ENCODE measurements at places on chromosomes 6 and 20.

DNA sequence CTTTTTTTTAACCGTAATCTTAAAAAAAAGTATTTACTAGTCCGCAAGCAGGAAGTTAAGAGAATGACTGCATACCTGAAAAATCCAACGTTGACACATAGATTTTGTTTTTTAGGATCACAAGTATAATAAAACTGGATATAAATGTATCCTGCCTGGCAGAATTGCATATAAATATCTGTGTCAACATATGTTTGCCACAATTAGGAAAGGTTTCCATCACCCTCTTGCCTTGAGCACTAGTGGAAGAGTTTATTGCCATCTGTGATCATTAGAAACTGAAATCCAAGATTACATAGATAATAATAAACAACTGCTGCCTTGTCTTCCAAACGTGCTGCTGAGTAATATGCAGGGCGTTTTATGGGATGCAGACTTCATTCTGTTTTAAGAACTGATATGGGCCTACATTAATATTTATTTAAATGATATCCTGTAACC is 27.9 kb downstream of the PLEKHG1 start:
- peak; percentile 32 for DNase-seq

DNA sequence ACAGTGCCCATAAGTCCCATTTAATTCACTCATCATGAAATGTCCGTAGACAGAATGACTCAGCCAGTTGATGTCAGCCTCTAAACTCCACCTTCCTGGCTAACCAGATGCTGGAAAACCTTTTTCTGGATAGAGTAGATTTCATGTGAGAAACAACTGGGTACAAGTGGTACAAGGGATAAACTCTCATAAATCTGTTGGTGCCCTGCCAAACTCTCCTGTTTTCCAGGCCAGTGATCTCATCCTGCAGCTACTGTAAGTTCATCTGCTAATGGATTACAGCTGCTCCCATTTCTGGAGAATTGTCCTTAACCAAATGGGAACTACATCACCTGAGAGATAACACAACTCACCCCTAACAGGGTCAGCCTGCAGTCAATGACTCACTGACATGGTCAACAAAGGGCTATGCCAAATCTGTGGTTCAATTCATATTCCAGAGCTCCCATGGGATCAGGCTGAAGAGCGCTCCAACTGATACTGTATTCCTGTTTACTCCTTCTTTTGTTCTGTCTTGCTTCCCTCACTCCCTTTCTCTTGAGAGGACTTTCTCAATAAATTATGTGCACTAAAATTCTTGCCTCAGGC is 210.1 kb upstream of the HDDC2 start:
- DNase-seq, result peak; percentile 70

DNA sequence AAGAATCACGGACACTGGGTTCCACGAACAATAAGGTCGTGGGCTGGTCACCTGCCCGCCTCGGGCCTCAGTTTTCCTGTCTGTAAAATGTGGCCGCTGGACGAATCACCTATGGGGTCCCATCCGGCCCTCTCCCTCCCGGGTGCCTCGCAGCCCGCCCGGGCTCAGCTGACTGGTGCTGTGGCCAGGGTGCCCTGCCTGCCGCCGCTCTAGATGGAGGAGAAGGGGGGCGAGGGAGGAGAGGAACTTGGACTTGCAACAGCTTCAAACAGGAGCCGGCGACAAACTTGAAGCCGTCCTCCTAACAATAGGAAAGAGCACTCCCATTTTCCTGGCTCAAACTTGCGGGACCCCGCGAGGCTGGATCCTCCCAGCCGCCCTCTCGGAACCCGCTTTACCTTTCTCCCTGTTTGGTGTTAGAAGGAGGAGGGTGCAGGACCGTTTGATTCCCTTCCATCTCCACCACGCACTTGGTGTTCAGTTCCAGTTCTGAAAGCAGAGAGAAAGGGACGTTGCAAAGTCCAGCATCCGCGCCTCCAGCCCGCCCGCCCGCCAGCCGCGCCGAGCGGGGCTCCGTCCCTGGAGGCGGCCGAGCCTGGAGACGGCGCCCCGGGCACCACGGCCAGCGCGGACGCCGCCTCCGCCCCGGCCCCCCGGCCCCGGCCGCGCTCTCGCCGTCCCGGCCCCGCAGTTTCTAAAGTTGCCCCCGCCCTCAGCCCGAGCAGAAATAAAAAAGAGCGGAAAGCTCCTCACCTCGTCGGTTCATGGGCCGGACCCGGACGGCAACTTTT is 584 bp downstream of the KIF13A start:
- peak; percentile 40 for DNase-seq

DNA sequence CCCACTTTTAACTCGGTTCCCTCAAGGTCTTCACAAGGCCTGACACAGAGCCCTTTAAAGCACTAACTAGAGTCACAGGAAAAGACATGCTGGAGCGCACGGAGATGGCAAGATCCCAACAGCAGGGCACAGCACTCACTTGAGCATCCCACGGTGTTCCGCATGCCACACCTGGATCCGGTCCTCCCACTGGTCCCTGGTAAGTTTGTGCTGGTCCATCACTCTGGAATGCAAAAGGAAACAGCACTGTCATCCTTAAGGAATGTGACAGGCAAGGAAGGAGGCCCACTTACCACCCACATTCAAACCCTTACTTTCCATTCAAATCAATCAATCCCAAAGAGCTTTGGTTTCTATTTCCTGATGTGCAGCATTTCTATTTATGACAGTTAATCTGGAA is 34.7 kb downstream of the EZR start:
- DNase-seq, result no peak

DNA sequence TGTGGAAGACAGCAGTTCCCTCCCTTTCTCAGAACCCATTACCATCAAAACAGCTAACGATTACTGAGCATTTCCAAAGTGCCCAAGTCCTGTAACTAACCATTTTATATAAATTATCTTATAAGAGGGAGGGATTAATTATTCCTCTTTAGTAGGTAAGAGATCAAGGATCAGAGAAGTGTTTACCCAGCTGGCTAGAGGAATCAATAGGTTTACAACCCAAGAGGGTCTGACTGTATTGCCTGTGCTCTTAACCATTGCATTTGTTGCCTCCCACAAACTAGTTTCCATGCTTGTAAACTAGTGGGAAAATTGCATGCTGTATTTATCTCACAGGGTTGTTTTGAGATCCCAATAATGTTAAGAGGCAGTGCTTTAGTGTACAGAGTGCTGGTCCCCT is 3.7 kb upstream of the DBNDD2 start:
- no peak for DNase-seq

- DNase-seq, result no peak
These were observed 18.0 kb upstream of the PACSIN1 start for GRCh38 chr6:34447910-34448309.

GRCh38 chr20:5195655-5196054 is 68.8 kb downstream of the CDS2 start:
- DNase-seq, result peak; percentile 67

GRCh38 chr20:23147964-23148730 is 62.0 kb upstream of the CD93 start:
- DNase-seq, result peak; percentile 95

DNA sequence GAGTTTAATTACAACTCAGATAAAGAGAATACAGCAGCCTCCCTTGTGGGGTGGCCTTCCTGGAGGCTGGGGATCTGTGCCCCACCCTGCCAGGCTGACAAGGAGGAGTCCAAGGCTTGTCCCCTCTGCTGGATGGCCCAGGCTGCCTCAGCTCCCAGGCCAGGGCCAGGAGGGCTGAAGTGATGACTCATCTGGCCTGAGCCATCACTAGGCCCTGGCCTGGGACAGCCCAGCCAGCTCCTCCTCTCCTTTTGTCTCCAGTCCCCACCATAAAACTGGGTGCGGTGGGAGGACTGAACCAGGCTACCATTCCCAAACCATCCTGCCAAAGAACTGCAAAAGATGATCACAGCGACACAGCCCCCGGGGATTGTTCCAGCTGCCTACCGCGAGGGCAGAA is 15.0 kb downstream of the GRM4 start:
- DNase-seq, result no peak

DNA sequence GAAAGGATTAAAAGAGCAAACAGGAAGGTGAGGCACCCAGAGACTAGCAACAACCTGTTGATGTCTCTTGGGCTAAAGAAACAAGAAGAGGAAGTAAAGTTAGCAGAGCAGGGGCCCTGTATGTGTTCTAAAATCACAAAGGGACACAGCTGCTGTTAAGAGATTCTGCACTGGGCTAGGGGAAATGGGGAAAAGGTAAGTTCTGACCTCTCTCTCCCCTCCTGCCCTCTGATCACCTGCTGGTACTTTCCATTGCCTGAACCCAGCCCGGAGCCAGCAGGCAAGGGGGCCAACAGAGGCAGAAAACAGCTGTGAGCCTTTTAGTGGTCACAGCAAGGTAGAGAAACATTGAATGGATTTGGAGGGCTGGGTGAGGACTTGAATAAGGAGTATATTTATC is 13.5 kb upstream of the CNR1 start:
- DNase-seq, result no peak

DNA sequence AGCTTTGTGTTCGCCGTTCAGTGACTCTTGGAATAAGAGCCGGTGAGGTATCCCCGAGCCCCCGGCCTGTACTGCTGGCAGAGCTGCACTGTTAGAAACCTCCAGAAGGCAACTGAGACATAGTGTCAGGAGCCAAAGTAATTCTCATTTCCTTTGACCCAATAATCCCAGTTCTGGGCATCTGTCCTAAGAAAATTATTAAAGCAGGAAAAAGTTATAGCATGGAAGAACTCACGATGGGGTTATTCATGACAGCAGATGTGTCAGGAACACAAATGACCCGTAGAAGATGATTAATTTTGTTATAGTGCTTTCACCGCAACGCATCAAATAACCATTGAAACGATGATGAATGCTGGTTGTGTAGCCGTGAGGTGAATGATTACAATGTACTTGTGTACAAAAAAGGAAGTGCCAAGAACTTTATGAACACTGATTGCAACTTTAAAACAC is 20.3 kb downstream of the CYP21A2 start:
- peak; percentile 71 for DNase-seq

DNA sequence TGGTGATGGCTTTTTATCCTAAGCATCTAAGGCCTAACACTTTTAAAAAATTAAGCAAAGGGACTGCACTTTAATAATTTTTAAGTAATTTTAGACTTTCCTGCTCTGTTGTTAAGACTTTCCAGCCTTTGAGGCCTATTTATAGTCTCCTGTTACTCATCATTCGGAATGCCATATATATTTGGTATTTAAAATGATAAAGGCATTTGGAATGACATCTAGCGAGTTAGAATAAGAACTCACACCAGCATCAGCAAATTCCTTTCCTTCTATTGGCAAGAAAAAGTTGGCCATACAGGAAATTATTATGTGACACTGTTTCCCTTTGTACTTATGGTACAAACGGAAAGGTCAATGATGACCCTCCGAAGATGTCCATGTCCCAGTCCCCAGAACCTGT is 88.1 kb upstream of the STMND1 start:
- DNase-seq, result peak; percentile 78

- no peak for DNase-seq
These were observed 54.0 kb downstream of the PSMG4 start for GRCh38 chr6:3312604-3313231.

DNA sequence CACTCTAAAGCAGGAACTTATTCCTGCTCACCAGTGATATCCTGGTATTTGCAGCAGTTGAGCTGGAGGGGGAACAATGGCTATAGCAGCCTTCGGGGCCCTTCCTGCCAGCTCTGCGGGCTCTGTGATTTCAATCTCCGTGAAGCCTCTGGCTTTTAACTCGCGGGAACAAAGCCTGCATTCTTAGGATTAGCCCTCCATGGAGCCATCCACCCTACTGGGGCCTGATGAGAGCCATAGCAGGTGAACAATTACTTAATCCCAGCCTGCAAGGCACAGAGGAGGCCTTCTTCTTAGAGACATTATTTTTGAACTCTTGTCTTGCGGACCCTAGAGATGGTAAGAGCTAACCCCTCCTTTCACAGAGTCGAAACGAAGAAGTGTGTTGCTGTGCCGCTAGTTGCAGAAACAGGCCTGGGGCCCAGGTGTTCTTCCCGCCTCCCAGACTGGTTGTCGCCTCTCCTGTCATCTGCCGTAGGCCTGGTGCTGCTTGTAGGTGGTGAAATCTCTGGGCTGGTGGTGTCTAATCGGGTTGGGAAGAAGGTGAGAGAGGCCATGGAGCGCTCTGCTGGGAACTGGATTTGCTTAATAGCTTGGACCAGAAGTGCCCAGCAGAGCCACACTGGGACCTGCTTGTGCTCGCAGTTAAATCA is 9.7 kb downstream of the GHRH start:
- no peak for DNase-seq

DNA sequence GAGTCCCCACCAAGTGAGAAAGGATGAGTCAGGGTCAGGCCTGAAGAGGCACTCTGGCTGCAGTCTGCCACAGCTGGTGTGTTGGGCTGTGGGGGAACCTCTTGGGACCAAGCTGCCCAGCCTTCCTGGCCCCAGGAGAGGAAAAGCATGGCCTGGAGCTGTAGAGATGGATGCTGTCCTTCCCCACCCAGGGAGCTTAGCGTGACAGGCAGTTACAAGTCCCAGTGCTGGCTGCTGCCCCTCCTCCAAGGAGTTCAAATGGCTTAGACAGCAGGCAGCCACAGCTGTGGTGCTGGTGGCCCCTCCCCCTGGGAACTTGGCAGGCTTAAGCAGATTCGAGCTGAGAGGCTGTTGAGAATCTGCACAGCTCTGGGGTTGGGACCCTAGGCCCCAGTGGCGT is 253.2 kb downstream of the PLCB1 start:
- DNase-seq, result peak; percentile 48

- DNase-seq, result no peak
These were observed 1.2 kb downstream of the ELOVL2 start for GRCh38 chr6:11042750-11043377.

GRCh38 chr6:153059757-153060156 is 57.2 kb upstream of the MTRF1L start:
- no peak for DNase-seq

DNA sequence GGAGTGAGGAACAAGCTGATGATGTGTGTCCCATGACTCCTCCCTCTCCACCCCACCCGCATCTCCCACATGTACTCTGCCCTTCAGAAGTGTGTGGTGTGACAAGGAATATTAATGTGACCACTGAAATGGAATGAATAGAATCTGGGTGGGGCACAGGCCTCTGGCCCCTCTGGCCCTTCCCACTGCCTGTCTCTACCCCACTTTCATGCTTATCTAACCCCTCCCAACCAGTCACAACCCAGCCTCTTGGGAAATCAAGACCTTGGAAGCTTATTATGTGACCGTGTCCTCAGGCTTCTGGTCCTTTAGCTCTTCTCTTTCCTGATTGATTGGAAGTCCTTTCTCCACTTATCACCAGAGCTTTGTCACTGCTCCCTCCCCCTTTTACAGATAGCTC is 312.2 kb upstream of the SOX4 start:
- DNase-seq, result no peak

GRCh38 chr6:139230391-139230840 is 61.4 kb downstream of the TXLNB start:
- peak; percentile 55 for DNase-seq

- DNase-seq, result no peak
These were observed 144.2 kb upstream of the TNFAIP3 start for GRCh38 chr6:137722749-137723272.

All from fibroblast of mammary gland (primary cell).